ENCODE measurements at places on chromosomes 16 and 17.

DNA sequence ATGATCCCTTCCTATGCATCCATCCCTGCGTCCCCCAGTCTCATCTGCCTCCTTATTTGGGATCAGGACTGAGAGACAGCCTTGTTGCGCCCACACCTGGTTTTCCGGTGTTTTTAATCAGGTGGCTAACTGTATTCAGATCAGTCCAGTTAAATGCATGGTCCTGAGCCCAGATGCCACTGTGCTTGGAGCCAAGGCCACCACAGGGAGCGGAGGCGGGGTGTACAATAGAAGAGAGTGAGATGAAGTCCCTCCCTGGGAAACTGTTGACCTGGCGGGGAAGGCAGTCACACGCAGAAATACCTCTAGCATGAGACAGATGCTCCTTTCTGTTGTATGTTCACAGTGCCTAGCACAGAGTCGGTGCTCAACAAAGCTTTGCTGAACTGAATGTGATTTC, 6.3 kb downstream of the RCVRN start:
- no peak for DNase-seq

DNA sequence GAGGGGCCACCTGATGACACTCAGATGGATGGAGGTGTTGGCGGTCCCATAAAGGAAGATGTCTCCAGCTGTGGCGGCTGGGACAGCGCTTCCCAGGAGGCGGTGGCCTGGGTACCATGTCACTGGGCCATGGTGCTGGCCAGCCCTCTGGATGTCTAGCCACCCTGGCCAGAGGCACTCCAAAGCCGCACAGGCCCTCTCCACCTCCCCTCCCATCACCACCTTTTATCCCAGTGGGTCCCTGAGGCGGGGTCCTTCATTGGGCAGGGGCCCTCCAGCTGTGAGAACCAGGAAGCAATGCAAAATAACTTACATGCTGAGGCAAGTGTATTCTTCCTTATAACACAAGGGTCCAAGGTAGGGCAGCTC, 23.1 kb downstream of the RAB11FIP4 start:
- no peak for DNase-seq

- DNase-seq = no peak
Observed at GRCh38 chr16:17343728-17344127, 127.0 kb downstream of the XYLT1 start.

DNA sequence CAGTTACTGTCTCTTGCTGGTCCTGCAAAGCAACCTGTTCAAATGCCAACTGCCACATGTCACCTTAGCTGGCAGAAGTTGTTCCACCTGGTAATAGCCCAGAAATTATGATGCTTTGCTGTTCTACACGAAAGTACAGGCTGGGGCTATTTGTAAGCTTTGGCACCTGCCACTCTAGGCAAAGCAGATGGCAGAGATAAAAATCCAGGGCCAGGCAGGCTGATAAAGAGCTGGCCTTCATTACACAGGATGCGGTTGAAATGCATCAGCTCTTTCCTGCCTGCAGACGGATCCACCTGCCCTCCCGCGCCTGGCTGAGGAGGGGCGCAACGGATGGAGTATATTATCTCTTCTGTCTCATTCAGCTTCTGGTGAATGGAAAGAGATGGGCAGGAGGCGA, 29.3 kb upstream of the KDM8 start:
- no peak for DNase-seq

- DNase-seq = no peak
Observed at GRCh38 chr16:50602531-50603205, 54.5 kb downstream of the NKD1 start.

DNA sequence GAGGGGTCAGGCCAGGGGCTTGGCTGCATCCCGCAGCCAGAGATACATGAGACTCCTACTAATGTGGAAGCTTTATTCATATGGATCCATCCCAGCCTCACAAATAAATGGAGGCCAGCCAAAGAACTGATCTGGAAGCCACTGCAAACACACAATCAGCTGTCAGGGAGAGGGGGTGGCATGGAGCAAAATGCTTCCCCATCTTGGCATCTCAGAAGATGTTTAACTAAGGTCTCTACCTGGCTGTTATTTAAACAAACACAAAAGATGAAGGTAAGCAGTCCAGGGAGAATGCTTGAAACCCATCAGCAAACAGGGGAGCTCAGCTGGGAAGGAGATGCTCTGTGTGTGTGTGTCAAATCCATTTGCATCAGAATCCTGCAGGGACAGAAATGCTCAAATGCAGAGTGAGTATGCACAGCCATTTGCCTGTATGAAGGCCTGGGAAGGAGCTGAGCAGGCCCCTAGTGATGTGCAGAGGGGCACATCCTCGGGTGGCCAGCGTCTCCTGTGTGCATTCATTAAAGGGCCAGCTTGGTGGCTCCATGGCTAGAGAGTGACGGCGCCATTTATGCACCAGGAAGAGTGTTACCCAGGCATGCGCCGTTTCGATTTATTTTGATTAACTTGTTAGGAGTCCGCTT, 34.2 kb upstream of the IRX3 start:
- no peak for DNase-seq

GRCh38 chr16:69077251-69077650, 28.2 kb upstream of the HAS3 start:
- DNase-seq = peak; percentile 65

- DNase-seq = no peak
Observed at GRCh38 chr17:63490329-63490728, 13.5 kb downstream of the ACE start.

DNA sequence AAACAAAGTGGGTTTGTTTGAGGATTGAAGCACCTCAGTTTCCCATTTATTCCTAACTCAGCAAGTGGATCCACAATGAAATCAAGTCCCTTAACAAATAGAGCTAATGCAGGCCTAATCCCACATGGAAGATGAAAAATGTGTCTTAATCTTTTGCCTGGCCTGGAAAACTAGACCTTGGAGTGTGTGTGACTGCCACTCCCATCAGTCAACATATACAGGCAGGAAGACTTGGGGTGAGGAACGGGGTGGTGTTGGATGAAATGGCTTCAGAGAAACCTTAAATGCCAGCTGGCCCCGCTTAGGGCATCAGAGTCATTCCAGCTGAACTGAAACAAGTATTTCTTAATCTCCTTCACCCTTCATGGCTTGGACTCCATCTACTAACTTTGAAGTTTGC, 269.5 kb downstream of the MAF start:
- DNase-seq = no peak

- DNase-seq = peak; percentile 82
Observed at GRCh38 chr16:27367461-27368357, 34.3 kb upstream of the IL21R start.
